Renal cortical epithelial cell (primary cell): ENCODE measurements at places on chromosomes 6 and 20.

DNA sequence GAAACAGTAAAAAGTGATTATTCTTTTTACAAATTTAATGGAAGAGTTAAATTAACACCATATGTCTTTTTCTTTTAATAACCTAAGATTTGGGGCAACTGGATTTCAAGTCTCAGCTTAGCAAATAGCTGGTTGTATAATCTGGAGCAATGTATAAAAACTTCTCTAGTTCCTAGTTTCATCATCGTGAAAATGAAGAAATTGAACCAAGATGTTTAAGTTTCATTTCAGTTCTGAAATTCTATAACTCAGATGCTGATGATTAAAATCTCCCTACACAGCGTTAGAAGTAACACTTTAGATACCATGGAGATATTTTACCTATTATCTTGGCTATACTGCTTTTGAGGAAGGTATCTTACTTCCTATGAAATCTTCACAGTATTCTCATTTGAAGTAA lies 252.0 kb downstream of the KIF16B start:
- DNase-seq = no peak

GRCh38 chr6:25318589-25318988 lies 39.4 kb downstream of the CARMIL1 start:
- DNase-seq = no peak

DNA sequence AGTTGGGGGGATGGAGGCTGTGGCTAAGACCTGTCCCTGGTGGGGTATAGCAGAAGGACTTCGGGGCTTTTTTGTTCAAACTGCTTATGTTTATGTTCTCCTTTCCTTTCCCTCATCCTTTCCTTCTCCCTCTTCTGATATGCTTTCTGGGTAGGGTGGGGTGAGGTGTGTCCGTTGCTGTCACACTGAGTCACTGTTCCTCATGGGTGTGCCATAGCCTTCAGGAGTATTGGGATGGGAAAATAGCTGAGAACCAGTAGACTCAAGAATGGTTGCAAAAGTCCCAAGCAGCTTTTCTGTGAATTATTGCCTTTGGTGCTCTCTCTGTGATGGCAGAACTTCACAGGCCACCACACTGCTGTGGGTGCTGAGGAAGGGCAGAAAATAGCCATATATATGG lies 39.6 kb downstream of the TPD52L1 start:
- DNase-seq = peak; percentile 69

- DNase-seq = peak; percentile 57
Observed at GRCh38 chr6:137910424-137910834, 43.4 kb downstream of the TNFAIP3 start.

DNA sequence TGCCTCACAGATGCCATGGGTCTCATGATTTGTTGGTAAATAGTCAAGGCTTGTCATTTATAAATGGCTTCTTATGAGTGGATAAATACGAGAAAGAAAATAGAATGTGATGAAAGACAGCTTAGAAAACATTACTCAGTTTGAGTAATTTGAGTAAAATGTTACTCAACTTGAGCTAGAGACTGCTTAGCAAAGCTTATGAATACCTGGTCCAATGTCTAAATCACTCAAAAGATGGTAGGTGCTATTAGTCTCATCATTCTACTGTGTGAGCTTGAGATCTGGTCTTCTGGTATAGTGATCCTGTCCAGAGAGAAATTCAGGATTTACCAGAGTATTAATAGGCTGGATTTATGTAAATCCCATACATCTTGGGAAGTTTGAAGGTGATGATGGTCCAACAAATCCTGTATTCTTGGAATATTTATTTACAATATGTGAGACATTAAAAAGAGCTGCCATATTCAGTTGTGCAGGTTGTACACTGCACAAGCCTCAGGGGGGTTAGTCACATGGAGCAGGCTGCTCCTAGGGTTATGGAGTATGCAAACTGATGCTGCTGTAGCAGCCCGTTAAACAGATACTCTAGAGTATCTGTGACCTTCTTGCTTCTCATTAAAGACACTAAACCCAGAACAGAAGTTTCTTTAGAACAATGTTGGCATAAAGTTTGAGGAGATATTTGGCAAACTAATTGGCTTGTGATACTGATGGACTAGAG lies 112.9 kb downstream of the RCAN2 start:
- DNase-seq = no peak

- peak; percentile 8 for DNase-seq
Observed at GRCh38 chr6:153595903-153596302, 443.1 kb upstream of the OPRM1 start.

- DNase-seq = no peak
Observed at GRCh38 chr6:51474022-51474975, 613.1 kb downstream of the PKHD1 start.

DNA sequence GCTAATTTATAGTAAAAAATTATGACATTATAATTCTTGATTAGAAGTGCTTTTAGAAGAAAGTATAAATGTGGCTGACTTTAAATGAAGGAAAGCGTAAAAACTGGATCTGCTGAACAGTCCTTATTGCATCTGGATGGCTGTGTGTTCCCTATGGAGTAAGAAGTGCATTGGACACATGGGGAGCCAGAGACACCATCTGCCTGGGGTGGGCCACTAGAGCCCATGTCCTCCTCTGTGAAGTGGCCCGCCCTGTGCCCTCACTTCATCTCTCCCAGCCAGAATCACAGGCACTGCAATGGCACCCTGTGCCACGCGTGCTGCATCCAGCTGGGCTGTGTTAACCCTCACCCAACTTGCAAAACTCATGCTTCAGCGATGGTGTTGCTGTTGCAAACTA lies 13.2 kb upstream of the SFT2D1 start:
- DNase-seq = no peak

DNA sequence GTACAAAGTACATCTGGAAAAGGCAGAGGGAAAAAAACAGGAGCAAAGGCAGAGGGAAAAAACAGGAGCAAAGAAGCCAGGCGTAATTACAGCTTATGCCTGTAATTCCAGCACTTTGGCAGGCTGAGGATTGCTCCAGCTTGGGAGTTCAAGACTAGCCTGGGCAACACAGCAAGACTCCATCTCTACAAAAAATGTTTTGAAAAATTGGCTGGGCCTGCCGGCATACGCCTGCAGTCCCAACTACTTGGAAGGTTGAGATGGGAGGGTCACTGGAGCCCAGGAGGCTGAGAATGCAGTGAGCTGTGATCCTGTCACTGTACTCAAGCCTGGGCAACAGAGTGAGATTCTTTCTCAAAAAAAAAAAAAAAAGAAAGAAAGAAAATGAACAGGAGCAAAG lies 19.0 kb upstream of the CBFA2T2 start:
- no peak for DNase-seq

GRCh38 chr6:68197356-68197755 lies 437.7 kb upstream of the ADGRB3 start:
- no peak for DNase-seq

- DNase-seq = no peak
Observed at GRCh38 chr6:9236443-9236842, 801.1 kb upstream of the SLC35B3 start.

GRCh38 chr6:74312081-74312480 lies 616.1 kb downstream of the CD109 start:
- DNase-seq = no peak

GRCh38 chr20:60035486-60035885 lies 77.3 kb downstream of the CDH26 start:
- no peak for DNase-seq

GRCh38 chr6:108123481-108123929 lies 42.3 kb upstream of the NR2E1 start:
- no peak for DNase-seq

GRCh38 chr6:160510199-160510598 lies 153.9 kb downstream of the LPA start:
- no peak for DNase-seq

GRCh38 chr6:83824831-83825230 lies 28.3 kb upstream of the RIPPLY2 start:
- no peak for DNase-seq

DNA sequence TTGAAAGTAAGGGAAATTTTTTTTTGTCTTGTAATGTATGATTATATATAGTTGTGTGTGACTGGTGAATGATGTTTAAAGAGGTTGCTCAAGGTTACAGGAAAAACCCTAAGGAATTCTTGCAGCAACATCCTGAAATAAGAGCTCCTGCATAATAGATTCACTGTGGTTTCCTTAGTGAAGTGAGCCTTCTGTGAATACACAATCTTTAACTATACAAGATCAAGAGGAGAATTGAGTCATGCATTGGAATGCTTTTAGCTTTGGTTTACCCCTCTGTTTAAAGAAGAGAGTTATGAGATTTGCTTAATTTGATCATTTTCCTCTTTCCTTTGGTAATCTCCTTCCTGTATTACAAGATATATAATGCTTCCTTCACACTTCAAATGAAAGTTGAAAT lies 141.6 kb upstream of the EYA4 start:
- DNase-seq = peak; percentile 97

- peak; percentile 70 for DNase-seq
Observed at GRCh38 chr20:478949-479429, 16.7 kb upstream of the TBC1D20 start.

DNA sequence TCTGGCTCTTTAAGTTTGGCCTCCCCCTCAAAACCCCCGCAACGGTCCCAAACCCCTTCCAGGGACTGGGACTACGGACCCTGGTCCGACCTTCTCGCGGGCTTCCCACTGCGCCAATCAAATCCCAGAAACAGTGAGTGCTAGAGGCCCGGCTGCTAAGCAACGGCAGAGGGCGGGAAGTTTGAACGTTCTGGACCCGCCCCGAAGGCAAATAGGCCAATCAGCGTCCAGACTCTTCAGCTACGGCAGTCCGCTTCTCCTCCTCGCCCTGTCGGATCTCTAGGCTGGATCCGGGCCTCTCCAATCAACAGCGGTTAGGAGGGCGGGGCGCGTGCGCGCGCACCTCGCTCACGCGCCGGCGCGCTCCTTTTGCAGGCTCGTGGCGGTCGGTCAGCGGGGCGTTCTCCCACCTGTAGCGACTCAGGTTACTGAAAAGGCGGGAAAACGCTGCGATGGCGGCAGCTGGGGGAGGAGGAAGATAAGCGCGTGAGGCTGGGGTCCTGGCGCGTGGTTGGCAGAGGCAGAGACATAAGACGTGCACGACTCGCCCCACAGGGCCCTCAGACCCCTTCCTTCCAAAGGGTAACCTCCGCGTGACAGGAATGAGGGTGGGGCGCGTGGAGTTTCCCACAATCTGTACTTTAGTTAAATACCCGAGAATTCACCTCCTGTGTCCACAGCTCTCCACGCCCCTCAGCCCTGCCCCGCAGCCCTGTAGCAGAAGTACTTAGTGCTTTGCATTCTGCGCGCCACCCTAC lies at the start of gene MSH5:
Gene MSH5, plus strand, starts transcription at position 367 of the 758 bp plus-strand sequence. CDS start 462 bp downstream, outside the sequence.
- DNase-seq = peak; percentile 98

GRCh38 chr20:6770786-6771100 lies 3.3 kb downstream of the BMP2 start:
- DNase-seq = no peak

GRCh38 chr6:150835620-150836019 lies 29.9 kb upstream of the MTHFD1L start:
- DNase-seq = peak; percentile 65

GRCh38 chr6:163634211-163635171 lies 220.0 kb downstream of the QKI start:
- no peak for DNase-seq
